ENCODE measurements at places on chromosomes 7 and 10.
A peak's percentile ranks its signal among the peaks of the same experiment; 100 is the strongest.

- DNase-seq: no peak
Observed at GRCh38 chr10:128870830-128871597, 596.0 kb upstream of the MGMT start.

DNA sequence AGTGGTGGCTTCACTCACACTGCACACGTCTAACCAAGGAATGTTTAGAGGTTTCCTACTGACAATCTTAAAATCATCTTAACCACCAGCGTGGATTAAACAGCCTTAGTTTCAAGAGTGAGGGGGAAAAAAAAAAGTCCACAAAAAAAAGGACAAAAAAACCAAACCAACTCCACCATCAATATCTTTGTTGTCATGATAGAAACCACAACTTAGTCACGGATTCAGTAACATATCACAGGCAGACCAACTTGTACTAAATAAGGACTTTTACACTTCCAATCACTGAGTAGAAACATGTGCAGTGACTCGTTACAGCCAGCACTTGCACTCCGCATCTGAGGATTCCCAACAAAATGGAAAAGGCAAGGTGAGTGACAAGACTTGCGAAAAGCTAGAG, 46.5 kb downstream of the FAM171A1 start:
- DNase-seq: no peak

DNA sequence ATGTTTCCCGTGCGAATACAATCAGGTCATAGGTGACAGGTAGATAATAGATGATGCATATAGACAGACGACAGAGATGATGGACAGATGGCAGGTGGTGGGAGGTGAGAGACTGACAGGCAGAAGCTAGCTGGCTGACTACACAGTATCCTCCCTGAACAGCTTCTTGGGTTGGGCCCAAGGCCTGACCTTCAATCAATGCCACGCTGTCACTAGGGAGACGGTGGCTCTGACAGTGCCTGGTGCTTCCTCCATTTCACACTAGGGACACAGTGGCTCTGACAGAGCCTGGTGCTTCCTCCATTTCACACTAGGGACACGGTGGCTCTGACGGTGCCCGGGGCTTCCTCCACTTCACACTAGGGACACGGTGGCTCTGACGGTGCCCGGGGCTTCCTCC, 200.1 kb downstream of the DIP2C start:
- DNase-seq: no peak

DNA sequence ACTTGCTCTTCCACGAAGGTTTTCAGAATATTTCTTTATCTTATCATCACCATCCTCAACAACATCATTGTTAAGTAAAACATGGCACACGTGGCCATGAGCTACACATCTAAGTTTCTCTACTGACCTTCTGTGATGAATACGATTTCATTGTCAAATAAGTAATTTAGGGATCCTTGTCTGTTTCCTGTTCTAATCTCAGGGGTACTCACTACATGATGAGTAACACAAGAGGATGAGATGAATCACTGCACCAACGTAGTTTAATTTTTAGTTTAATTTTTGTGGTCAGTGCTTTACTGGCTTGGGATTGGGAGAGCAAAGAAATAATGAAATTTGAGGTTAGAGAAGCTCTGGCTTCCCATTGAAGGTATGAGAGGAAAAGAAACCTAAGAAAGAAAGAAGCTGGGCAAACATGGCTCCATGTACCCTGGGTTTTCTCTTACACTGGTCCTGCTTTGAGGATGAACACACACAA, 461.9 kb upstream of the KLF6 start:
- DNase-seq: no peak

- DNase-seq: no peak
Observed at GRCh38 chr10:79203833-79204232, 135.1 kb downstream of the ZMIZ1 start.

DNA sequence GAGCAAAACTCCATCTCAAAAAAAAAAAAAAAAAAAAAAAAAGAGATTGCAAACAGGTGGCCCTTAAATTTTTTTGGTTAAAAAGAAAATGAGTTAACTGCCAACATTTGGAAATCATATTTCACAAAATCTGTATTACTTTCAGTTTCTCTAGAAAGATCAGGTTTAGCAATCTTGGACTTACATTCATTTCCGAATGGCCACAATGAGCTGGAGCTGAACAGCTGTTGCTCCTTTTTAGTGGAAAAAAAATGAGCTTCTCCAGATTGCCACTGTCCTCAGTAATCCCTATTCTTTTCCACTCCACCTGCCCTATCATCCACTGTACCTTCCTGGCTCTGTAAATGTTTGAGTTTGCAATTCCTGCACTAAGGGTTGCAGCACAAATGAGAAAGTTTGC, 43.6 kb downstream of the RAB11FIP2 start:
- no peak for DNase-seq

GRCh38 chr10:86046845-86047460, 319.6 kb downstream of the GRID1 start:
- DNase-seq: peak; percentile 12

DNA sequence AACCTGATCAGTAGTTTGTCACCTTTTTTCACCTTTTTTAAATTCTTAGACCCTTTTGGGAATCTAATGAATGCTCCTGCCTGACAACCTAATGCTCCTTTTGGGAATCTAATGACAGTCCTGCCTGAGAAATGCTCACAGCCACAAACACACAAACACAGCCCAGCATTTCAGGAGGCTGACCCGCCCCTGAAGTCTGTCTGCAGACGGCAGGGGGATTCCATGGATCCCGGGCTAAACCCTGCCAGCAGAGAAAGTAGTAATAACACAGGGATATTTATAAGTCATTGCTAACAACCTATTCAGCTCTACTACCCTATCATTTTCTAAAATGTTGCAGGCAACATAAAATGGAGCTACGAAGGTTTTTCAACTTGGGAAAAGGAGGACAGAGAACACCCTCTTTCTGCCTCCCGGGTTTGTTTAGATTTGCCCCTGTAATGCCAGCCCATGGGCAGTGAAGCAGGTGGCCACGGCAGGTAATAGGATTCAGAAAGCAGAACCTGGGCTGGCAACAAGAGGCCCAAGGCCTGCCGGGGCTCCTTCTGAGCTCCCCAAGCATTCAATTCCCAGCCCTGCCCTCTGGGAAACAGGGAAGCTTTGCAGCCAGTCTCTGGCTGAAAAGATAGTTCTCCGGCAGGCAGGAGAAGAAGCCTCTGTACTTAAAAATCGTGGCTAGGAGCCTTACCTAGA, 65.2 kb downstream of the CREB3L2 start:
- DNase-seq: no peak

DNA sequence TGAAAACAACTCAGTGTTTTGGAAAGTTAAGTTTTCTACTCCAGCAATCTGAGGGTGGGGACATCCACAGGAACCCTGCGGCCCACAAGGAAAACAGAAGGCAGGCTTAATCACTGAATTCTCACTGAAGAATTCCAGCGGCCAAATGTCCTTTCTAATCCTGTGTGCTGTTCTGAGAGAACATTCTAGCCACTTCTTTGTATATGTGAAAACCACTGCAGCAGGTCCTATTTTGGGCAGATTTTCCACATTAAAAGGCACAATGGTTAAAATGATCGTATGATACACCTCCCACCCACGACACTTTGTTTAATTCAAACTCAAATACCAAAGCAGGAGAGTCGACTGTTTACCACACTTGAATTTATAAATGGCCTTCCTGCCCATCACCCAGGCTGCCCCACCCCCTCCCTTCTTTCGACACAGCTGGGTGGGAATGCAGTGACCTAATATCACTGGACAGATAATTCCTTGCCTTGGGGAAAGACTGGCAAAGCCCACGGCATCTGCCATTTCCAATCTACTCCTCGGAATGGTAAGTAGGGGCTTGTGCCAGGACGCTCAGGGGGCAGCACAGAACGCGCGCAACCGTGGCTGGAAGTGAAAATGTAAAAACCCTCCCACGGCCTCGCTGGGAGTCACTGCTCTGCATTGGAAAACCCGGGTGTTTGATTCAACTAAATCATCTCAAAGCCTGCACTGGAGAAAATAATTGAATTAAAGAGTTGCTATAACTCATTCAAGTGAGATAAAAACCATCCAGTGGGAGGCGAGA, 67.0 kb downstream of the CTBP2 start:
- no peak for DNase-seq

DNA sequence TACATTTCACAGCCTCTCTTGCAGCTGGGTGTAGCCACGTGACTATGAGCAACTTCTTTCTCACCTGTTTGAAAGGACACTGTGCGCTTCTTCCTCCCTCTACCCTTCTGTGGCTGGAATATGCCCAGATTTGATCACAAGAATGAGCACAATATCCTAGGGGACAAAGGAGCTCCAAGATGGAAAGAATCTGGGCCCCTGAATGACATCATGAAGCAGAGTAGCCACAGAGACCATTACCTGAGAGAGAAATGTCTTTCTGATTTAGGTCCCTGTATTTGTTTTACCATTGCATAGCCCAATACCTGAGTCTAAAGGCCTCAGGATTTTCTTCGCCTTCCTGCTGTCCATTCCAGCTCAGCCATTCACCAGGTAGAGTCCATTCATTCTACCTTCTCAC, 15.4 kb downstream of the ZNF503 start:
- DNase-seq: no peak

GRCh38 chr7:81791568-81792518, 22.0 kb upstream of the HGF start:
- no peak for DNase-seq

- no peak for DNase-seq
Observed at GRCh38 chr7:81693080-81693479, 76.8 kb downstream of the HGF start.

DNA sequence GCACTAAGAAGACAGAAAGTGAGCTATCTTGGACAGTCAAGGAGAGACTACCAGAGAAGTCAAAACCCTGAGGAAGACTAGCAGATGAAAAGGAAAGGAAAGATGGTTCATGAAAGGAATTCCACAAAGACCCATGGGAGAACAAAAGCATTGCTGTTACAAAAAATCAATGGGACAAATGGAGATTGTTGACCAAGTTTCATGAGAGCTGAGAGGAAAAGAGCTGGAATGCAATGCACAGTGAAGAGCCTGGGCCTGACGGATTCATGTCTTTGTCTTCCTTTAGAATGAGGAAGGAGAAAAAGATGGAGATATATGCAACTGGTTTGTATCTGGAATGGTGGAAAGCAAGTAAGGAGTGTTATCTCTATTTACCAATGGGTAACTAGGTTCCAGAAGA, 17.3 kb downstream of the TMEM243 start:
- DNase-seq: no peak

DNA sequence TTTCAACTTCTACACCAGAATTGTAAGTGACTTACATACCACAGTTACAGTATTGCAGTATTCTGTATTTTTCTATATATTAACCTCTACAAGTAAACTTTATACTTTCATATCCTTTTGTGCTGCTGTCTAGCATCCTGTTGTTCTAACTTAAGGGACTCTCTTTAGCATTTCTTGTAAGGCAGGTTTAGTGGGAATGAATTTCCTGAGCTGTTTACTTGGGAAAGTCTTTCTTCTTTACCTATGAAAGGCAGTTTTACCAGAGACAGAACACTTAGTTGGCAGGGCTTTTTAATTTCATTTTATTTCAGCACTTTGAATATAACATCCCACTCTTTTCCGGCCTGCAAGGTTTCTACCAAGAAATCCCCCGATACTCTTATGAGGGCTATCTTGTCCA, 75.8 kb upstream of the WAC start:
- DNase-seq: no peak

DNA sequence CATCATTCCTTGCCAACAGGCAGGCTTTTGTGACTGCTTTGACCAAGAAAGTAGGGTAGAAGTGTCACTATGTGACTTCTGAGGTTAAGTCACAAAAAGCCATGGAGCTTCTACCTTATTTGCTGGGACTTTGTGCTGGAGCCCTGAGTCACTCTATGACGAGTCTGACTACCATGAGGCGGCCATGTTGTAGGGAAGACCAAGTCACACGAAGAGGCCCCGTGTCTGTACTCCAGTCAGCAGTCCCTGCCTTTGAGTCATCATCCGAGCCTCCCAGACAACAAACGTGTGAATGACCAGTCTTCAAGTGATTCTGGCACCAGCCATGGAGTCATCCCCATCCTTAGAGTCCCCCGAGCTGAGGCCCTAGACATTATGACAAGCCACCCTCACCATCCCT, 3.5 kb upstream of the MYL10 start:
- DNase-seq: no peak

- DNase-seq: no peak
Observed at GRCh38 chr7:77426521-77427051, 10.4 kb upstream of the GSAP start.

GRCh38 chr7:92873776-92874175, 37.4 kb upstream of the CDK6 start:
- DNase-seq: no peak

GRCh38 chr10:88731296-88731695, 25.2 kb downstream of the LIPK start:
- DNase-seq: no peak

DNA sequence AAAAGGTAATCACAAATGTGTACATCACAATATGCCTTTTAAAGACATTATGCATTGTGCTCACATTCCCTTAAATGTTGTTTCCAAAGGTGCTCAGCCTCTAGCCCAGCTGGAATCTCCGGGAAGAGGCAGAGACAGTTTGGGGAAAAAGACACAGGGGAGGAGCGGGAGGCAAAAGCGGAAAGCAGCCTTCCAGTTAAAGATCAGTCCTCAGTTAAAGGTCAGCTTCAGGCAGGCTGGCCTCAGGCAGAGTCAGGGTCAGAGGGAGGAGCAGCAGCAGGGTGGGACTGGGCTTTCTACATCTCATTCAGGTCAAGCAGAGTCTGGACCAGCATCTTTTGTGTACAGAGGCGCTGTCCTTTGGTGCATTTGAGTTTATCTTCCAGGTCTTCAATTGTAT, 18.6 kb downstream of the ST7 start:
- DNase-seq: no peak

DNA sequence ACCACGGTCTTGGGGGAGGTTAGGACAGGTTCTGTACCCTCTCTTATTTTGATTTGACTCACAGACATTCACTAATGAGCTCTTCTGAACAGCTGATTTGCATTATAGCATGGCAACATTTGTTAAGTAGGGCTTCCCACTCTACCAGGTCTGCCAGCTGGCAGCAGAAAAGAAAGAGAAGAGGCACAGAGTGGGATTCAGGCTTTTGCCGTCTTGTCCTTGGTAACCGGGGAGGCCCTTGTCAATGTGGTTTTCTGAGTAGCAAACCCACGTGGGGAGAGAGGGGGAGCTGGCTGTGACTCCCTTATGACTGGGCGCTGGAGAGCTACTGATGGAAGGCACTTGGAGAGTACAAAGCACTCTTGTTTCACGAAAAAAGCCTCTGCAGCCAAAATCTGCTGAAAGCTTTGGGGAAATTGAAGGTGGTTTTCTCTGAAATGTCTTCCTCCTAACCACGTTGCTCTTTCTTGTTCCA, 355.3 kb upstream of the GALNT17 start:
- DNase-seq: peak; percentile 36

DNA sequence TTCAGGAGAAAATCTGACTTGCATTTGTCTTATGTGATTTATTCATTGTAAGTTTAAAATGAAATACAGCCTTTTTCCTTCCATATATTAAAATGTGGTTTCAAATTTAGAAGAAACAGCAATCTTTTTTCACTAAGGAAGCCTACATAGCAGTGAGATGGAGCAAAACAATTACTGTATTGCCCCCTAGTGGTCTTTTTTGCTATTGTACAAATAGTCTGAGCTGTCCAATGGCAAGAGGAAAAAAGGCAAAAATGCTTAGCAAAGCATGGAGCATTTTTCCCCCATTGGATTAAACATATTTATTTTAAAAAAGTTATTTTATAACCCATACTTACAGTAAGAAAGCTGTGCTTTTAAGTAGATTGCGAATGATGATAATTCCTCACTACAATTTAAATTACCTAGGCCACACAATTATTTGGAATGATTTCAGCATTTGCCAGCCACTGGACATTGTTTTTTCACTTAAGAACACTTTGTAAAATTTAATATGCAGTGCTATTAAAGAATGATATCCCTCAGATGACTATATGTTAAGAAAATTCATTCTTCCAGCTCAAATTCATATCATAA, 119.5 kb downstream of the CPED1 start:
- no peak for DNase-seq

All from activated naive CD4-positive, alpha-beta T cell treated with Interleukin-2 at 50 U/mL for 16 hours (primary cell).